Left kidney (tissue), 8 donors: ENCODE measurements at places on chromosomes 11 and 22. TPM values are rescaled to one million over a fixed set of nuclear protein-coding genes. Genes with fewer than 3 reads are reported as not detected.

DNA sequence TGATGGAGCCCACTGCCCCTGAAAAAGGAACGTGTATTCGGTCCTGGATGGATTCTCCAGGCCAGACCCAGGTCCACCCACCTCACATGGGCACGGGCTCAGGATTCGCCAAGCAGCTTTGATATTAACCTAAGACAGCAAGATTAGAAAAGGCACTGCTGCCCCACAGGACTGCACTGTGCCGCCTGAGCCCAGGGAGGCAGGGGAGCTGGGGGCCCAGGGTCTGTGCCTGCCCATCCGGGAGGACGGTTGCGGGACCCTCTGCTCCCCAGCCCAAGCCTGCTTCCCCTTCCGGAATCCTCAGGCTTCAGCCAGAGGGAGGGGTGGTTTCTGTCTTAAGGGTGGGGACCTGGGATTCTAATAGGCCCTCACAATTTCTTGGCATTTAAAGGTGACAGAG lies 13.5 kb upstream of the VSIG10L2 start:
- no peak for DNase-seq

GRCh38 chr11:46669711-46670139 lies 30.7 kb downstream of the ARHGAP1 start:
- DNase-seq, result no peak

GRCh38 chr11:9990221-9990973 lies 303.6 kb downstream of the SBF2 start:
- no peak for DNase-seq

Gene KCNK7
- 0.28 TPM for polyA plus RNA-seq
